Activated CD8-positive, alpha-beta memory T cell treated with anti-CD3 and anti-CD28 coated beads for 4 hours (primary cell): ENCODE measurements at places on chromosomes 11 and 22.

DNA sequence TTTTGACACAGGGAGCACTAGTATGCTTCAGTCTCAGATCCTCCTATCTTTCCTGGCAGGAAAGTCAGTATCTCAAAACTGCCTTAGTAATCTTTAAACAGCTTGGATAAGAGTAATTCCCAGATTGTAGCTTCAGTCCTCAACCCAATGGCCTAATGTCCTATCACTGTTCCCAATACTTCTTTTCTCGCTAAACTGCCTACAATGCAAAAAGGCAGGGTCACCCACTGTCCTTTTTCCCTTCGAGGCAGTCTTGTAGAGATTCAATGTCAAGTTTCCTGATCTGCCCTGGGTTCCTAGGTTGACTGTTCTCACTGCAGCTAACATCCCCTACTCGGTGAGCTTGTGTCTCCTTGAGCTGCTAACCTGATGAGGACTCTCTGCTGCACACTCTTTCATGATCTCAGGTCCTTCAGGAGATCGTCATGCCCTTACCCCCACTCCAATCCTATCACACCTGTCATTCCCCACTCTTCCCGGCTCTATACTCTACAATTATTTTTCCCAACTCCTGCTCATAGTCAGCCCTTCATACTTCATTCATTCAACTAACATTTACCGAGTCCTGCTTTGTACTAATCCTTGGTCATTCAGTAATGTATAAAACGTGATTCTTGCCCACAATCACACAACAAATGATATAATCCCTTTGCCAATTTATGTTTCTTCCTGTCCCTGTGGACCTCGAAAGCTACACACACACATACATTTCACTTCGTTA is 904 bp downstream of the C2CD3 start:
- DNase-seq: no peak

DNA sequence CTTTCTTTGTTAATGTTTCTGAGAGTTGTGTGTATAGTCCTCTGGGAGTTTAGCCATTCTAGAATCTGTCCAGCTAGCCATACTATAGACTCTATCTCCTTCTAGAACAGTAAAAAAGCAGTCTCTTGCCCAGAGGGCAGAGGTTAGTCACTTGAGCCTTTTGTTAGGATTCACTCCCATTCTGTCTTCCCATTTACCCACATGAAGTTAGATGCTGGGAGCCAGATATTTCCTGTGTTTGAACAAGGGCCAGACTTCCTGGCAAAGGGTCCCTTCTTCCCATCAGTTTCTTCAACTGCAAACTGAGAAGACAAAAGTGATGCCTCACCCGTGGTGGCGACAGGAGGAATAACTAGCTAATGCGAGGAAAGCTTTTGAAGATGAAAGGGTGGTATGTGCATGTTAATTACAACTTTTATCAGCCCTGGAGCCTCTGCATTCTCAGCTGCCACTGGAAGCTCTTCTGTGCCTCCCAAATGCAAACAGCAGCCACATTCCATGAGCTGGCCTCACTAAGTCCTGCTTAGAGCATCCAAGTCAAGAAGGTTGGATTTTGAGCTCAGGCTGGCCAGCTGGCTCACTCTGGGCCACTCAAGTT is 12.8 kb downstream of the CD44 start:
- no peak for DNase-seq

DNA sequence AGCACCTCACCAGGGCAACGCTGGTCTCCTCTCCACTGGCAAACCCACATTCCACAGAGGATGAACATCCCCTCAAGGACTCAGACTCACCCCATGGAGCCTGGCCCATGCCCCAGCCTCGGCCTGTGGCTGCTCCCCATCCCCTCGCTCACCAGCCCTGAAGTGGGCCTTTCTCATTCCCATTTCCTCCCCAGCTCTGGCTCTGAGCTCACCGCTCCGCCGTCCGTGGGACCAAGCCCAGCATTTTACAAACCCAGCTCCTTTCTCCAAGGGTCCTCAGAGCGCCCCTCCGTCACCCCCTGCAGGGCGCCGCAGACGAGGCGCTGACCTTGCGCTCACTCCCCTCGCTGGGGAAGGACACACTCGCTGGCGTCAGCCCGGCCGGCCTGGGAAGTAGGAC is 6.9 kb upstream of the IGF2 start:
- no peak for DNase-seq

GRCh38 chr11:105004021-105004420 is 18.9 kb downstream of the CASP5 start:
- DNase-seq: no peak

DNA sequence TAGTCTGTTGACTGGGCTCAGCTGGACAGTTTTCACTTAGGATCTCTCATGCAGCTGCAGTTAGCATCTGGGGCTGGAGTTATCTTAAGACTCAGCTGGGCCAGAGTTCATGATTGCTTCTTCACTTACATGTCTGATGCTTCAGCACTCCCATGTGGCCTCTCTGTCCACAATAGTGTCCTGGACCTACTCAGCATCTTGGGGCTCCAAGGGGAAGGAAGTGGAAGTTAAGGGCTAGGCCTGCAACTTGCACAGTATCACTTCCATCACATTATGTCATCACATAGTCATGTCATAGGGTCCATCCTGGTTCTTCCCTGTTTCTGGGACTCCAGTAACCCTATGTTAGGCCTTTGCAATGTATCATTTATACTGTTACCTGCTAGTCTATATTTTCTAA is 115.9 kb downstream of the C11orf65 start:
- no peak for DNase-seq
